ENCODE measurements at places on chromosomes 2 and 18.

DNA sequence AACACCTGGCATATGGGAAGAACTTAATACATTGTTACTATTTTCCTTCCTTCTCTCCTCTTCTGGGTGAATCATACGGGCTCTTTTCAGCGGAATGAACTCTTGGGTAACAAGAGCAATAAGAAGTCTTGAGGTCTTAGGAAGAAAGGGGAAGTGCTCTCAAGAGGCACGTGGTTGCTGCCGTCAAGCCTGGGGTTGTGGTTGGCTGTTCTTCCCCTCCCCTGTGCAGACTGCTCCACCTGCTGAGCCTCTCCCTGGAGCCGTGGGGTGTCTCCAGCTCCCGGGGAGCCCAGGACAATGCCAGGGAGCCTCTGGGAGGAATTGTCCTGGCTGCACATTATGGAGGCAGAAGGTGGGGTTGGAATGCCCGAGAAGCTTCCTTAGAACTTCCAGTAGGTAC lies 19.4 kb downstream of the TOGARAM2 start:
- no peak for DNase-seq

DNA sequence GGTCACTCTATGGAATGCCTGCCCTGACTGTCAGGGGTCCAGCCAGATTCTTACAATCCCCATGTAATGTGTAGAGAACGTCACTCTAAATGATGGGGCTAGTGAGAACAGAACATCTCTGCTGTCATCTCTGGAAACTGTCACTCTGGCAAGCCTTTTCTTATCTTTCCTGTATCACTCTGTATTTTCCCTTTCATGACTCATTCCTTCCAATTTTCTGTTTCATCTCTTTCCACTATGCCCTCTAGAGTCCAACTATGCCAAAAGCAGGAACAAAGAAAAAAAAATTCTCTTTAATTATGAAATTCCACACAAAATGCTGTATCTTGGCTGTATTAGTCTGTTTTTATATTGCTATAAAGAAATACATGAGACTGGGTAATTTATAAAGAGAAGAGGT lies 608.8 kb downstream of the ADCYAP1 start:
- DNase-seq, result no peak

- no peak for DNase-seq
Measured at GRCh38 chr2:127045792-127046501, 61.0 kb downstream of the BIN1 start.

DNA sequence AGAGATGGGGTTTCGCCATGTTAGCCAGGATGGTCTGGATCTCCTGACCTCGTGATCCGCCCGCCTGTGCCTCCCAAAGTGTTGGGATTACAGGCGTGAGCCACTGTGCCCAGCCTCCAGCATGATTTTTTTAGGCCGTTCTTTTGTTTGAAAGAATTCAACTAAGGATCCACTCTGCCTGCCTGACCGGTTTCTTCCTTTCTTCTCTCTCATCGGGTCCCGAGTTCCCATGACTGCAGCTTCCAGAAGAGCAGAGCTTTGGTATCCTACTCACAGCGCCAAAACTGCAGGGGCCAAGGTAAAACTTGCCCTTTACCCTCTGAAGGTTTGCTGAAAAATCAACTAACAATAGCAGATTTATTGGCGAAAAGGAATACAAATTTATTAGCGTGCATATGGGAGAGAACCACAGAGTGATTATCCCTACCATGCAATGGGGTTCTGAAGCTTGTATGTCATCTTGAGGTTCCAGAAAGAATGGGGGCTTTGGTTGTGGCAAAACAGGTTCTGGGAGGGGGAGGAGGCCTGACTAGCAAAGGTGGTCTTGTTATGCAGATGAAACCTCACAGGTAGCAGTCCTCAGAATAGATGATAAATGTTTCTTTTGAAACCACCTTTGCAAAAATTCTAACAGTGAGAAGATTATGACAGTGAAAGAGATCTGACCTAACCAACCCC lies 87.0 kb upstream of the MSH6 start:
- DNase-seq, result no peak

DNA sequence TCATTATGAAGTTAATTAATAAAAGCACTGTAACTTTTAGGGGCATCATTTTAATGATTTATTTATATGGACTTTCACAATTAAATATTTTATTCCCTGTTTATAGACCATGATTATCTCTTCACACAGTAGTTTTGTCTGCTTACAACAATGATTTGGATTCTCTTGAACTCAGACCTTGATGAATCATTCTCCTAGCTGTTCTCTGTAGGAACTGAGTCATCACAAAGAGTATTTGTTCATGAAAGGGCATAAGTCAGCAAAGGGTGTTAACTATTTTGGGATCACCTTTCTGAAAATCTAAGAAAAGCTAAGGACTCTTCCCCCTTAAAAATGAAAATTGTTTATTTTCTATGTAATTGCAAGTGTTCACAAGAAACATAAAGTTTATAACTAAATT lies 461.1 kb upstream of the UBE2E3 start:
- DNase-seq, result no peak

DNA sequence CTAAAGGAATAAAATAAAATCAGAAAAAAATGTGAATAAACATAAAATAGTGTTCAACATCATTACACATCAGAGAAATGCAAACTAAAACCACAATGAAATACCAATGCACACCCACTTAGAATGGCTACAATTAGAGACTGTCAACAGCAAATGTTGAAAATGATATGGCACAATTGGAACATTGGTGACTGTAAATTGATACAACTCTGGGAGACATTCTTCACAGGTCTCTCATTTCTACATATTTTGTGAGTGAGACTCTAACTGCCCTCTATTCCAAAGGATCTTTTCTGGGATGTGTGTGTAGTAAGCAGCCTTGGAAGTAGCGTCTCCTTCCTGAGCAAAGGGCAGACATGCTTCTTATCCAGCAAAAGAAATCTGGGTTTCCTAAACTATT lies 323.0 kb downstream of the FBXO15 start:
- no peak for DNase-seq

DNA sequence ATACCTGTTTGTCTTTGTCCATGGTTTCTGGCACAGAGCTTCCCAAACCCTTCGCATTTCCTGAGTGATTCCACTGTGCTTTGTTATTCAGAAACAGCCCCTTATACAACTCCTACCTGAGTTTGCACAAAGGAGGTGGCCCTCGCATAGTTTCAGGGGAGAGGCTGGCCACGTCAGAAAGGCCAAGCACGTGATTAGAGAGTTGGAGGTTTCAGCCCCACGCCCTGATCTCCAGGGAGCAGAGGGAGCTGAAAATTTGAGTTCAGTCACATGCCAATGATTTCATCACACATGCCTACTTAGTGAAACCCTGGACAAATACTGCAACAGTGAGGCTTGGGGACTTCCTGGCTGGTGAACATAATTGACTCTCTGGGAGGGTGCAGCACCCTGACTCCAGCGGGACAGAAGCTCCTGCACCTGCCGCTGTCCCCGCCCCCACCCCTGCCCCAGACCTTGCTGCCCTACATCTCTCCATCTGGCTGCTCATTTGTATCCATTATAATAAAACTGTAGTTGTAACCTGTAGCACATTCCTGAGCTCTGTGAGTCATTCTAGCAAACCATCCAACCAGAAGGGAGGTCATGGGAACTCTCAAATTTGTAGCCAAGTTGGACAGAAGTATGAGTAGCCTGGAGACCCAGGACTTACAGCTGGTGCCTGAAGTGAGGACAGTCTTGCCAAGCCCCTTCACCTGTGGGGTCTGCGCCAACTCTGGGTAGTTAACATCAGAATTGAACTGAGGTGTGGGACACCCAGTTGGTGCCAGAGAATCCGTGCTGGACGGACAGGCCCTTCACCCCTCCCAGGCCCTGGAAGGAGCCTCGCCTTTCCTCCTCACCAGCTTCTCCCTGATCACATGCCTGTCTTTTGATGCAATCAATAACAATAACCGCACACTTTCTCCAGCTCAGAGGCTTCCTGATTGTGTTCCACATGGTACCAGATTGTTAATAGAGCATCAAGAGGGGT lies 224.3 kb downstream of the ANAPC1 start:
- DNase-seq, result no peak

DNA sequence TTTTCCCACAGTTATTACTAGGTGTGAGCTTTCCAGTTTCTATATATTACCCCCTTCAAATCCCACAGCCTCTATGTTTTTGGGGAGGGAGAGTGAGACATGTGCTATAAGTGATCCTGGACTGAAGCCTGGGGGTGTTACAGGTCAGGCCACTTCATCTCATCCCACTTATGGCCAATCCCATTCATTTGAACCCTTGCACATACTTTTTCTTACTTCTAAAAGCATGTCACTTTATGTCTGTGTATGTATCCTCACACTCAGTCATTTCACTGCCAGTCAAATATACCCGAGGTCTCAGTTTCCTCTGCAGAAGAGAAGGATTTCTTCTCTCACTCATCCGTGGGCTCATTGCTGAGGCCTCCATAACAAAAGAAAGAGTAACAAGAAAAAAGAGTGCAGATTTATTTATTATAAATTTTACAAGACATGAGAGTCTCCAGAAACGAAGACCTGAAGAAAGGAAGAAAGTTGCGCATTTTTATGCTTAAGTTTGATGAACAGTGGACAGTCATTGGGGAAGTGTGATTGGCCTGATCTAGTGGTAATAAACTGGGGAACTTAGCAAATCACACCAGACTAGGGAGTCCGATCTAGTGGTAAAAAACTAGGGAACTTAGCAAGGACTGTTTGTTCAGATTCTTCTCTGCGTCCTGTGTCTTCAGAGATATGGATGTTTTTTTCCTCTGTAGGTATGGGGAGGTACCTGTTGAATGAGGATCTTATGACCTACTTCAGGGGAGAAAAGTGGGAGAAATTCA lies 52.1 kb downstream of the ICOS start:
- DNase-seq, result no peak

DNA sequence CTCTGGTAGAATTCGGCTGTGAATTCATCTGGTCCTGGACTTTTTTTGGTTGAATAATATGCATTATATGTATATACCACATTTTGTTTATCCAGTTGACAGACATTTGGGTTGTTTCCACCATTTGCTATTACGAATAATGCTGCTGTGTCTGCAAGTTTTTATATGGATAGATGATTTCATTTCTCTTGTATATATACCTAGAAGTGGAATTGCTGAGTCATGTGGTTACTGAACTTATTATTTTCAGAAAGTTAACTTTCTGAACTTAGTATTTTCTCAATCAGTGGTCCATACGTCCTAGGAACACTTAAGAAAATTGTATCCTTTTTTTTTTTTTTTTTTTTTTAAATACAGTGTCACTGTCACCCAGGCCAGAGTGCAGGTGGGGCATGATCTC lies 63.3 kb downstream of the RIF1 start:
- no peak for DNase-seq

GRCh38 chr2:163563336-163563735 lies 172.5 kb downstream of the FIGN start:
- DNase-seq, result no peak

DNA sequence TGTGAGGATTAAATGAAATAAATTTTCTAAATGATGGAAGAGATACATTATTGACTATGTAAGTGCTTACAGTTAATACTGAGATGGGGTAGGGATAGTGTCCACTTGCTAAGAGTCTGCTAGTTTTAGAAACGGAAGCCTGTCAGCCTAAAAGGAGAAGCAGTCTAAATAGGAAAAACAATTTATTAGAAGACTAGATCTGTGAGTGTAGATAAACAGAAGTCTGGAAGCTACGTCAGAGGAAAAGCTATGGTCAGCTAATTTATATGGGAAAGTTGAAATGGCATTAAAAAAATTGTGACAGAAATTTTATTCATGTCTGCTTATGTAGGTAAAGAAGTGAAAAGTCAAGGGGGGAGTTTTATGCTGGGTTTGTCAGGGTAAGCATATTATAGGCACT lies 1338.4 kb upstream of the CHAC2 start:
- DNase-seq, result no peak

DNA sequence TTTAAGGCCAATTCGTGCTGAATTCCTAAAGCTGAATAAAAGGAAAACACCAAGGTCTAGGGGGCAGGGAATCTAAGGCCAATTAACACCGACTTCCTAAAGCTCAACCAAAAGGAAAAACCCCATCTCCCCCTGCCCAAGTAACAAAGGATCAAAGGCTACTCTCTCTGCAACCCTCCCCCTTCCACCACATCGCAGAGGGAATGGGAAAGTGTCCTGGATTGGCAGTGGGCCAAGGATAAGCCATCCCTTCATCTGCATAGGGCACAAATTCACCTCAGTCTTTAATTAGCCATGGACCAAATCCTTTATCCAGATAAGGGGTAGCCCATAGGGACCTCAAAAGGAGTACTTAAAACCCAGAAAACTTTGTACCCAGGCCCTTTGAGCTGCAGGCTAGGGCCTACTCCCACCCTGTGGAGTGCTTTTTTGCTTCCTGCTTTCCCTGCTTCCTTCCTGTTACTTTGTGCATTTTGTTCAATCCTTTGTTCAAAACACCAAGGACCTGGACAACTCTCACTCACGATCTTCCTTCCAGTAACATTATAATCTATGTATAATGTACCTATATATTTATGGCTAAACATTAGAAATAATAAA lies 2119.8 kb upstream of the CELF4 start:
- no peak for DNase-seq

DNA sequence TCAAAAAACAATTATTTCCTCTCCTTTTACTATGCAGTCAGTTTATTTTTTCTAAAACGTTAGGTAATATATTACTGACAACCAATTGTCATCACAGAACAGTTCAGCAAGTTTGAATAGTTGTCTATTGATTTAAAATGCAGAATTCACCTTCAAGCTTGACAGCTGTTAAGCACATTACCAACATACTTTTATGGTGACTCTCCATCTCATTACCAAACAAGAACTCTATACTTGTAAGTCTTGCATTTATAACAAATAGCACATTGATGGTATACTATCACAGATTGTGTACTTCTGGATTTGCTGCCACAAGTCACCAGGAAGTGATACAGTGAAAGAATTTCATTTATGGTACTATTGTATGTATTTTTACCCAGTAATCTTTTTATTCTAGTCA lies 99.4 kb upstream of the PPP1CB start:
- no peak for DNase-seq

DNA sequence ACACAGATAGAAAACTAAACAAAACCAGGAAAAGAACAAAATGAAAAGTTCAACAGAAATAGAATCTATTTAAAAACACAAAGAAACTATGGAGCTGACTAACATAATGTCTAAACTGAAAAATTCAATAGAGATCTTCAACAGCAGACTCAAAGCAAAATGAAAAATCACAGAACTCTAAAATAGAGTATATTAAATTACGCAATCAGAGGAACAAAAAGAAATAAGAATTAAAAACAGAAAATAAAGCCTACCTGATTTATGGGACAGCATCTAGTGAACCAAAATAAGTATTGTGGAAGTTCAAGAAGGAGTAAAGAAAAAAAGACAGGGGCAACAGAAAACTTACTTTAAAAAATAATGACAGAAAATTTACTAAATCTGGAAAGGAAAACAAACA lies 152.1 kb upstream of the GALNT5 start:
- no peak for DNase-seq

GRCh38 chr2:190679813-190680591 lies 31.1 kb downstream of the NAB1 start:
- DNase-seq, result peak; percentile 53

DNA sequence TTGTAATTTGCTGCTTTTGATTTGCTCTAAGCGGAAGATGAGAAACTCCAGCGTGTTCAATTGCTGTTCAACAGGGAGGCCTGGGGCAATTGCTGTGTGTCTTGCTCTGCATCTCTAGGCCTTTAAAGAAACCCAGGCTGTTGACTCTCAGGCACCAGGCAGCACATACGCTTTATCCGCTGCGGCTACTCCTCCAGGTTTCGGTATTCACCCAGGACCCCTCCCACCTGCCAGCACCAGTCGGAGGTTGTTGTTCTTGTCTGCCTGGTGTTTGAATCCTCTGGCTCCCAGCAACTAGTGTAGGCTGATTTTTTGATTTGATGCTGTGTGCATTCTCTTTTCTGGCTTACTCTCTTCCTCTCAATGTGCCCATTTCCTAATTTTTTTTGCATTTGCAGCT lies 383.1 kb downstream of the TSN start:
- no peak for DNase-seq
